ENCODE measurements at places on chromosomes 12 and 14.

DNA sequence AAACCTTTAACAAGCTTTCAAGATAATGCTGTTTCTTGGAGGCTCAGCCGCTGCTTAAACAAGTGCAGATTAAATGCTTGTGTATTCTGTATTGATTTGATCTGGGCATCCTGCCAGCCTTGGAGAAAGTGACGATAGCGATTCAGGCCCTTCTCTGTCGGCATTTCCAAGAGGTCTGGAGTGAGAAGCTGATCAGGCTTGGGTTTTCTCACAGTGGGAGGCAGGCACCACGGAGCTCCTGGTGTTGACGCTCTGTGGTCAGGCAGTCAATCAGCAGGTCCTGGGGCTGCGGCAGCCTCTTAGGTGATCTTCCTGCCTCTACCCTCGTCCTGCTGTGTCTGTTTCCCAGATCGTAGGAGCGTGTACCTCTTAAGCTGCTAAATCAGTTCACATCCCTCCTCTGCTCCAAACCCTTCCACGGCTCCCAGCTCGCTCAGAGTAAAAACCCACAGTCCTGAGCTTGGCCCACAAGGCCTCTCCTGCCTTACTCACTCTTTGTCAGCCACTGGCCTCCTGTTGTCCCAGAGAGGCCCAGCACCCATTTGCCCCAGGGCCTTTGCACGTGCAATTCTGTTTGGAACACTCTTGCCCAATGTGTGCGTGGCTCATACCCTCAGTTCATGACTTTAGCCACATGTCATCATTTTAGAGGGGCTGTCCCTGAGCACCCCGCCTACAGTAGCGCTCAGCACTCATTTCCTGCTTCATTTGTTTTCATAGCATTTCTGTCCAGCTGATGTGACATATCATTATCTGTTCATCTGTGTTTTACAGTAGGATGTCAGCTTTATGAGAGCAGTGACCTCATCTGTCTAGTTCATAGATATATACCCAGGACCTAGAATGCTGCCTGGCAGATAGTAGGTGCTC lies 155.4 kb downstream of the AACS start:
- no peak for DNase-seq

DNA sequence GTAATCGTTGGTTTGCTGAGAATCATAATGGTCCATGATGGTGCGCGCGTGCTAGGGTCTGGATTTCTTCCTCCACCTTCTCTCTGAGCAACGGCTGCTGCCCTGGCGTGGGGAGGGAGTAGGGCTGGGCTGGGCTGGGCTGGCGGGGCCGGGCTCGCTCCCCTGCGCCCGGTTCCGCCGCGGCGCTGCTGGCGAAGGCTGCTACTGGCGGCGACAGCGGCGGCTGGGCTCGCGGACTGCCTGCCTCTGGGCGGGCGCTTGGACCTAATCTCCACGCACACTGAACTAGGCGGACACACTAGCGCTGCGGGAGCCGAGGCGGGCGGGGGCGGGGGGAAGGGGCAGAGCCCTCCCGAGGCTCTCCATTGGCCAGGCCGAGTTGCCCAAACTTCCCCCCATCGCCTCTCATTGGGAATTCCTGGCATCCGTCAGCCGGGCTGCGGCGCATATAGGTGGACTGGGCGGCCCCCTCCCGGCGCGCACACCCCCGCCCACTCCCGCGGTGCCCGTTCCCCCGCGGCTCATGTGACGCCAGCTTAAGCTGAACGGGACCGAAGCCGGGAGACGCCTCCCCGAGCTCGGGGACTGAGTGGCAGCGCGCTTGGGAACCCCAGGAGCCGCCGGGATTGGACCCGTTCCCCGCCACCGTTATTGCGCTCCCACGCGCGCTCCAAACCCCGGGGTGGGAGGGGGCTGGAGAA lies at the start of gene ACTN1:
Gene ACTN1, minus strand, starts transcription at position 282 of the 701 bp plus-strand sequence. Its CDS starts 246 bp downstream, at position 36.
- peak; percentile 27 for DNase-seq

- DNase-seq, result no peak
Observed at GRCh38 chr12:24806386-24806785, 142.5 kb downstream of the BCAT1 start.

DNA sequence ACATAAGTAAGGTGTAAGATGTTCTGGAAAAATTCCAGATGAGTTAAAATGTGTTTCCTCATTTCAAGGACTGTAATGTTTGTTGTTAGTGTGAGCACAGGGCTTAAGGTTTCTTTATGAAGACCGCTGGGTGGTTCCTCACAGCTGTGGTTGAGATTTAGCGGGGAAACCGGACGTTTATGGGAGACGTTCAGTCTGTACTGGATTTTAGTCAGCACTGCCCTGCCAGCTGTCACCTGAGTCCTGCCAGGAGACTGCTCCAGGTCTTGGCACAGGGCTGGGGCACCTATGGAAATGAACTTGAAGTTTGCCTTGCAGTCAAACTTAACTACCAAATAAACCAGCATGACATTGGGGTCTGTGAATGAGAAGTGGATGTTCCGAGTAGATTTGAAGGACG lies 555.2 kb downstream of the DIO2 start:
- DNase-seq, result no peak

DNA sequence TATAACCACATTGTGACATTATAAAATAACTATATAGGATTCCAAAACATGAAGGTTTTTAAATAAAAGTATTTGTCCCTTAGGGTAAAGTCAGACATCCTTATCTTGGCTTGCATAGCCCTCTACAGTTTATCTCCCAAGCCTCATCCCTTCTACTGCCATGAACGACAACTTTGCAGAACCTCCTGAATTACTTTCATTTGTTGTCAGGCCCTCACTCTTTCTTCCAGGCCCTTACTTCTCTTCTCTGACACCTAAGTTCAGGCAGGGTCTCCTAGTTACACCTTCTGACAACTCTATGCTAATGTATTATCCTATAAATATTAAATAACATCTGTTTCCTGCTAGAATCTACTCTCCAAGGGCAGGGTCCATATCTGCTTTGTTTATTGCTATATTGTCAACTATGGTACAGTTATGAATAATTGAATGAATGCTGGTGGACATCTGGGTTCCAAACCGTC lies 115.7 kb upstream of the MDM1 start:
- DNase-seq, result no peak

- DNase-seq, result no peak
Observed at GRCh38 chr14:97916100-97916499, 1118.9 kb downstream of the VRK1 start.

- DNase-seq, result no peak
Observed at GRCh38 chr12:114767084-114767760, 83.2 kb upstream of the TBX3 start.

- no peak for DNase-seq
Observed at GRCh38 chr12:100574187-100575074, 947 bp downstream of the GAS2L3 start.

GRCh38 chr12:93020631-93021597 lies 91.8 kb upstream of the EEA1 start:
- DNase-seq, result no peak

DNA sequence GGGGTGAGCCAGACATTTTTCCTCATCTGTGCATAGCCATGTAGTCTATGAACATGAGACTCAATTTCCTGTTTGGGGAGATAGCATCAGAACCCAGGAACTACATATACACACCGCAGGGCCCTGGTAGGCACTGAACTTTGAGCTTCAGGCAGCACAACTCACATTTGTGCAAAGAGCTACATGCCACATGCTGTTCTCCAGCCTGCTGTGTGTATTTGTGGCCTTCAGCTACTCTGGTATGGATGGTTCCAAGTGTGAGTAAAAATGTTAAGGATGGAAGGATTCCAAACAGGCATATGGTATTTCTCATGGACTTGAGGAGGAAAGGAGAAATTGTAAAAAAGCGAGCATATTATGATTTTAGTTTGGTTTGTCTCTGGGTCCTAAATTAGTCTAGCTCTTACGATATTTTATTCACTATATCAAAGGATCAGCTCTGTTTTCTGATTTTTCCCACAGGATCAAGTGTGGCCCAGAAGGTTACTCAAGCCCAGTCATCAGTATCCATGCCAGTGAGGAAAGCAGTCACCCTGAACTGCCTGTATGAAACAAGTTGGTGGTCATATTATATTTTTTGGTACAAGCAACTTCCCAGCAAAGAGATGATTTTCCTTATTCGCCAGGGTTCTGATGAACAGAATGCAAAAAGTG lies 422.4 kb upstream of the OR4E1 start:
- no peak for DNase-seq

- peak; percentile 14 for DNase-seq
Observed at GRCh38 chr12:93804392-93805179, 127.4 kb downstream of the CRADD start.

GRCh38 chr14:53367644-53368026 lies 214.5 kb upstream of the DDHD1 start:
- DNase-seq, result no peak

GRCh38 chr12:65642061-65642661 lies 182.1 kb upstream of the HMGA2 start:
- no peak for DNase-seq

- no peak for DNase-seq
Observed at GRCh38 chr12:72540811-72541210, 268.6 kb downstream of the TRHDE start.

DNA sequence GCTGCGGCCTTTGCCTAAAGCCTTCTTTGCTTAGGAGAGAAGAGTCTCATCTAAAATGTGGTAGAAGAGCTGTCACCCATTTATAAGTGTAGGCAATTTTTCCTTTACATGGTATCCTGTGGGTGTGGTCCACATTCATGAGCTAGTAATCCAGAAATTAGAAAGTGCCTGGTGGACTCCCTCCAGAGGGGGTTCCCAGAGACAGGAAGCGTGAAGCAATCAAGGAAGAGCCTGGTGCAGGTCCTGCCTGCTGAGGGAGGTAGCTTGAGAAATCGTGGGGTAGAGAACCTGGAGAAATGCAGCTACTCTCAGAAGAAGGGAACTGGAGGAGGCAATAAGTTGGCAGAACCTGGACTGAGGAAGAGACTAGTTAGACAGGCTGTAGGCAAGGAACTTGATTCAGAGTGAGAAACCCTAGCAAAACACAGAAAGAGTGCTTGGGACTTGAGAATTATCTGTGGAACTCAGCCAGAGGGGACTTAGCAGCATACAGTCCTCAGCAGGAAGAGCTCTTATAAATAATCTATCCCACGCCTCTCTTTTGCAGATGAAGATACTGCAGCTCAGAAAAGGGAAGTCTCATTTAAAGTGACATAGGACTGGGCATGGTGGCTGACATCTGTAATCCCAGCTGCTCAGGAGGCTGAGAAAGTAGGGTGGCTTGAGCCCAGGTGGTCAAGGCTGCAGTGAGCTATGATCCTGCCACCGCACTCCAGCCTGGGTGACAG lies 182.4 kb upstream of the CCND2 start:
- no peak for DNase-seq

DNA sequence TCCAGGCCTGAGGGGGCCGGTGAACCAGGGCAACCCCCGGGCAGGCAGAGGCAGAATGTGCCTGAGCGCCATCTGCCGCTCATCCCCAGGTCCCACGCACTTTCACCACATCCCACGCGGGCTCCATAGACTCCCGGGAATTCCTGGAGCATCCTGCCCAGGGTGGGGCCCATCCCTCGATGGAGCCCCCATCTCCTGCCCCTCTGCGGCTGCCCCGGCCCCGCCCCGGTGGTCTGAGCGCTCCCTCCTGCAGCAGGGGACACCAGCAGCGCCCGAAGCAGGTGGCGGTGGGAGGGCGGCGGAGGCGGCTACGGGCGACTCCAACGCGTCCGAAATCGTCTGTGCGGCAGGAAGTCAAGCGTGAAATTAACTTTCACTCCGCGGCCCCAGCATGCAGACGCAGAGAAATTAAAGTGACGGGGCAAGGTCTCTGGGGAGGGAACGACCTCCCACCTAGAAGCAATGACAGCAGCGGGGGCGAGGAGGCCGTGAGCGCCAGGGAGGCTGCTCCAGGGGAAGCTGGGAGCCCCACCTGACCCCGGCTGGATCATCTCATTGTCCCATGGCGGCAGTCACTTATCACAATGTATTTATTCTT lies 122.2 kb downstream of the NCOR2 start:
- no peak for DNase-seq

- DNase-seq, result no peak
Observed at GRCh38 chr14:103879570-103880347, 32.4 kb upstream of the PPP1R13B start.

- no peak for DNase-seq
Observed at GRCh38 chr12:124720004-124720680, 143.5 kb downstream of the SCARB1 start.

- peak; percentile 65 for DNase-seq
Observed at GRCh38 chr12:6554168-6555017, 1.4 kb downstream of the IFFO1 start.

- DNase-seq, result no peak
Observed at GRCh38 chr14:42307239-42307825, 700.7 kb downstream of the LRFN5 start.

DNA sequence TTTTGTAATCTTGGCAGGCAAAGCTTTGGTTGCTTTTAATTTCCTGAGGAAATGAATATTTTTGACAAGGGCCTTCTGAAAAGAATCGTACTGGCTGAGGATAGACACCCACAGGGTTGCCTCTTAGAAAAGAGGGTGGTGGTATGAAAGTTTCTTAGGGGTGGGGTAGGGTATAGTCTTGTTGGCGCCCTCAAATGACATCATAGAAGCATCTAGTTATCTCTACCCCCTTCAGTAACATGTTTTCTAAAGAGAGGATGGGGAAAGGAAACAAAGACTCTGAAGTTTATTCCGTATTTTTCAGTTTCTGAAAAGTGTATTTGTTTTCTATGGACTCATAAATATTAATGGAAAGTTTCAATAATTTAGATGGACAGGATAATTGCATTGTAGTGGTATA lies 13.7 kb downstream of the PRKCH start:
- DNase-seq, result no peak

DNA sequence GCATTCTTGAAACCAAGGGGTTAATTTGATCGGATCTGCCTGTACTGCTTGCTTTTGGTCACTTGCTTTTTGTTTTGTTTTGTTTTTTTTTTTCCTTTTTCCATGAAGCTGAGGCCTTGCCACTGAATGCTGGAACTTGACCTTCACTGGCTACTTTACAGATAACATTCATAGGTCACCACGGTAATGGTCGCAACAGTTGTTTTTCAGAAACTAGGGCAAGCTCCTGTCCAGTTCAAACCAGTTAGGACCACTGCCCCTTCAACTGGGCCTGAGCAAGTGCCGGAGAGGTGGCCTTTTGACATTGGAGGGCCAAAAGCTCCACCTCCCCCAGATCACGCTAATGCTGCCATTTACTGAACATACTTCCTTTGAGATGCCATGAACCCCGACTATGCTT lies 147.6 kb downstream of the FOXN3 start:
- no peak for DNase-seq

DNA sequence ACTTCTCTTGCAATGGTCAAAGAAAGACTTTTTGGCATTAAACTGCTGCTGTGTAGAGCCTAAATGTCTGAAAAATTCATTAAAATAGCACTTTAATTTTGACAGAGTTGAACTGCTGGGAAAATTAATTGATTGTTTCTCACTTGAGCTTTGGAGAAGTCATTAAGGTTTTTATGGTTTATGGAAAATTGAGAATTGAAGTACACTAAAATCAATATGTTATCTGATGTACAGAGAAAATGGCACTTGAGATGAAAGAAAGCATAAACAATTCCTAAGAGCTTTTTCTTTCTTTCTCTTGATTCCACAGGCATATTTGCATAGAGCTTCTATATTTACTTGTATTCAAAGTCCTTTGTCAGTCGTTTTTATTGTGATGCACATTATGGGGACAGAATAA lies 188.5 kb upstream of the CAND1 start:
- DNase-seq, result no peak

DNA sequence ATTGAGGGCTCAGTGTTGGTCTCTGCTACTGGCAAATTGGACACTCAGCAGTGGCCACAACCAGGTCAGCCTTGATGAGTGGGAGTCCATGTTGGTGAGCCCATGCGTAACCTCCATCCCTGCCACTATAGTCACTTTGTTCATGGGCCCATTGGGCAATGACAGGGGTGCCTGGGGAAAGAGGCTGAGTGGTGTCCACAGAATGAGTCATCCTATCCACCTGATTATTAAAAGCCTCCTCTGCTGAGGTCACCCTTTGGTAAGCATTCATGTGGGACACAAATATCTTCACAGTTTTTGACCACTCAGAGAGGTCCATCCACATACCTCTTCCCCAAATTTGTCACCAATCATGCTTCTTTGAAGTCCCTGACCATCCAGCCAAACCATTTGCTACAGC lies 50.0 kb downstream of the FIGNL2 start:
- DNase-seq, result no peak

Measured in activated CD4-positive, CD25-positive, alpha-beta regulatory T cell (primary cell).